ENCODE measurements at places on chromosomes 12 and 14.

DNA sequence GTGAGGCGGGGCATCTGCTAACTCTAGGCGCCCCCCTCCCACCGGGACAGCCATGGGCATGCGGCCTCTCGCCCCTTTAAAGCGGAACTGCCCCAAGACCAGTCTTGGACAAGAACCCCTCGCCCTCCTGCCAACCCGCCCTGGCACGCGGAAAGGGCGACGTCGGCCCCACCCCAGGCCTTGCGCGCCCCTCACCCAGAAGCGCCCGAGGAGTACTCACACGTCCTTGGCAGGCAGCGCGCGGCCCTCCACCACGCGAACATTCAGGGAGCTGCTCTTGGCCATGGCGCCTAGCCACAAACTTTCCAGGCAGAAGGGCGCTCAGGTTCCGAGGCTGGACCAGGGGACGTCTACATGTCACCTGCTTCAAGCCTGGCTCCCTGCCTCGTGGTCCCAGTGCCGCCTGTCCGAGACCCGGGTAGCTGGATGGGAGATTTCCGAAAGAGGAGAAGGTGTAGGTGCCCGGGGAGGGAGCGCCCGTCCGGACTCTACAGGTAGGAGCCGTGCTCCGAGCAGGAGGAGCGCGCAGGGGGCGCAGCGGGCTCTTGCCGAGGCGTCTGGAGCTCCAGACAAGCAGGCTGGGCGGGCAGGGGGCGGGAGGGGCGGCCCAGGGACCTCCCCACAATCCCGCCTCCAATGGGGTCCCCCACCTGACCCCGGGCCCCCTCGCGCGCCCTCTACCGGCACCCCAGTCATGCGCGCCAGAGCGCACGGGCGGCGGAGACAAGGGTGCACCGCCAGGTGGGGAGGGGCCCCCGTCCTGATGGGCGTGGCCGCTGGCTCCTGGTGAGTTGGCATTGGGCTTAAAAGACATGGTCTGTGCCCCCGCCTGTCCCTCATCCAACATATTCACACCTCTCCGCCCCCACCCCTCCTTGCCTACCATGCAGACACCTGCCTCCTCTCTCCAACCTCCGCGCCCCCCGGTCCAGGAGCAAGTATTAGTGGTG lies at the start of gene RASAL1:
RASAL1 (minus strand) TSS at position 584 of the 950 bp plus-strand sequence; CDS start at position 285, 299 bp downstream.
- no peaks in the 10 kb centered on the region for H3K36me3 ChIP-seq
- peak within 1 kb of the TSS; percentile 81 for H3K4me3 ChIP-seq
- peak; percentile 88 for DNase-seq
- H3K27me3 ChIP-seq = peaks cover 2% of the 10 kb centered on the region

- H3K27ac ChIP-seq = no peak overlapping the region
- no peak overlapping the region for H3K4me3 ChIP-seq
- DNase-seq = no peak
- no peaks in the 10 kb centered on the region for H3K27me3 ChIP-seq
- H3K4me1 ChIP-seq = no peaks in the 10 kb centered on the region
- no peaks in the 10 kb centered on the region for H3K36me3 ChIP-seq
Observed at GRCh38 chr14:45553981-45554380, 301.0 kb upstream of the MIS18BP1 start.

DNA sequence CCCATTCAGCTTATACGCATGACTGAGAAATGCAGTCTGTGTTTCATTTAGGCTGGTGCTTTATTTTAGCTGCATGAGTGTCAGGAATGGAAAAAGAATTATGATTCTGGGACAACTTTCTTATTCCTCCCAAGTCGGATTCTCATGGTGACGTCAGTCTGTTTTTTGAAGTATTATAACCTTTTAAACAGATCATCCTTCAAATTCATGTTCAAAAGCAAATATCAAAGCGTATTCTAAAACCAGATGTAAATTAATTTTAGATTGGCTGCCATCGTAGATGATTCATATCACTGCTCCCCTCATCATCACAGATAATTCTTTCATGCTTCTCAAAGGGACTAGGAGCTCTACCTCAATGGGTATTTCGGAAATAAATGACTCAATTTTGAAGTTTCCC lies 15.0 kb downstream of the FNTB start:
- peaks cover 12% of the 10 kb centered on the region for H3K4me1 ChIP-seq
- H3K4me3 ChIP-seq = no peak overlapping the region
- DNase-seq = no peak

DNA sequence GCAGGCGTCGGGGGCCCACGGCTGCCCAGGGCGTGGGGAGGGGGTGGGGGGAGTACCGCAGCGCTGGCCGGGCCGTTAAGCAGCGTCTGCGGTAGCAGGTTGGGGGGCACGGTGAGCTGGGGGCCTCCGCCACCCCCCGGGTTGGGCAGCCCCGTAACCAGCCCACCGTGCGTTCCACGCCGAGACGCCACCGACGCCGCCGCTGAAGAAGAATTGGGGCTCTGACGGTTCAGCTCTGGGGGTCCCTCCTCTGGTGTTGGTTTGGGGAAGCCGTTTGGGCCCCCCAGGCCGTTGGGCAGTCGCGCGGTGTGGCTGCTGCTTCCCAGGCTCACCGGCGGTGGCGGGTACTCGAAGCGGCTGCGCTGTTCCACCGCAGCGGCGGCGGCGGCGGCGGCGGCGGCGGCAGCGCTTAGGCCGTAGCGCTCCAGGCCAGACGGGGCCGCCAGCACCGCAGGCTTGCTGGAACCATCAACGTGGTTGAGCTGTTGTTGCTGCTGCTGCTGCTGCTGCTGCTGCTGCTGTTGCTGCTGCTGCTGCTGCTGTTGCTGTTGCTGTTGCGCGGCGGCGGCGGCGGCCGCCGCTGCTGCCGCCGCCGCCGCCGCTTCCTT lies 1.5 kb downstream of the IRF2BPL start:
- peaks cover 14% of the 10 kb centered on the region for H3K36me3 ChIP-seq
- peak overlapping the region; percentile 73 for H3K27ac ChIP-seq
- H3K4me3 ChIP-seq = peak overlapping the region; percentile 96
- DNase-seq = peak; percentile 74

- H3K4me1 ChIP-seq = peaks cover 6% of the 10 kb centered on the region
- H3K4me3 ChIP-seq = peak overlapping the region; percentile 31
- H3K36me3 ChIP-seq = peaks cover 1% of the 10 kb centered on the region
Observed at GRCh38 chr12:7162691-7163114, 26.8 kb upstream of the PEX5 start.

GRCh38 chr12:20044351-20044750 lies 324.0 kb upstream of the PDE3A start:
- H3K4me1 ChIP-seq = no peaks in the 10 kb centered on the region
- H3K4me3 ChIP-seq = no peak overlapping the region
- no peak overlapping the region for H3K27ac ChIP-seq
- no peaks in the 10 kb centered on the region for H3K36me3 ChIP-seq
- DNase-seq = no peak

DNA sequence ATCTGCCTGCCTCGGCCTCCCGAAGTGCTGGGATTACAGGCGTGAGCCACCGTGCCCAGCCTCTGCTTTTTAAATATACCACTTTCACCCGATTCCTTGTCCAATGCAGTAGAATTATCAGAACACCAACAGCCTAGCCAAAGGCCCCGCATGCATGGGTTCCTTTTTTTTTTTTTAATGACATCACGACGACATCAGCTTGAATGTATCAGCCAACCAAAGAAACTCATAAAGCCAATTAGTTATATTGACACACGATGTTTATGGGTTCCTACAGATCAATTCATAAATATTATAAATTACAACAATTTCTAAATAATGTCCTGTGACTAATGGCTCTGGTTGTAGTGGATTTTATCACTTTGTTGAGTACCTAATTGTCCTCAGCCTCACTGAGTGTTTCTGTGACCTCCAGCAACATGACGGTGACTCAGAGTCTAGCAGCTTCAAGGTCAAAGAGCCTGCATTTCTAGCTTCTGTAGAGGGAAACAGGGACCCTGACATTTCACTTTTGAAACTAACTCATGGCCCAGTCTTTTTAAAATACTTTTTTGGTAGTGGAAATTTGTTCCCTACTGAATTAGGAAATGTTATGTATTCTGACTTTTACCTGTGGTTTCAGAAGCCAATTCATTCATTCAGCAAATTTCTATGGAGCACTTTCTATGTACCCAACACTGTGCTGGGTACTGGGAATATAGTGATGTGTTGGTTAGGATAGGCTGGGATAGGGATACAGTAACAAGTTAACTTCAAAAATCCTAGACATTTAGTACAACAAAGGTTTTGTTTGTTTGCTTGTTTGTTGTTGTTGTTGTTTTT lies 144.1 kb downstream of the SUDS3 start:
- no peaks in the 10 kb centered on the region for H3K36me3 ChIP-seq
- no peaks in the 10 kb centered on the region for H3K4me1 ChIP-seq
- no peaks in the 10 kb centered on the region for H3K27me3 ChIP-seq
- no peak overlapping the region for H3K27ac ChIP-seq
- no peak for DNase-seq

GRCh38 chr12:110339184-110339952 lies 58.3 kb downstream of the ATP2A2 start:
- no peaks in the 10 kb centered on the region for H3K27me3 ChIP-seq
- peaks cover 30% of the 10 kb centered on the region for H3K36me3 ChIP-seq
- H3K4me3 ChIP-seq = no peak overlapping the region

DNA sequence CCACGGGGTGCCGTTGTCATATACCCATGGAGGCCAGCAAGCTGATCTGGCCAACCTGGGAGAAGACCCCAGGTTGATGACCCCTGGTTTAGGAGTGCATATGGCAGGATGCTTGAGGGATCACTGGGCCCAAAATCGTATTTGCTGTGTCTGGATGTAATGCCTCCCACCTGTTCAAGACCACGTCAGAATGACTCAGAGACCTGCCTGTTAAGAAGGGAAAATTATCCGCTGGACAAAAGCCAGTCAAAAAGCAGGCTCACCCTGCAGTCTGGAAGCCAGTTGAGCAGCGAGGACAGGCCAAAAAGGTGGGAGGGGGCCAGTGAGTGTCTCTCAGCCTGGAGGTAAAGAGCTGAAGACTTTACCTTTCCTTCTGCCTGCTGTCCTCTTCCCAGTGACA lies 449.2 kb downstream of the DPF3 start:
- DNase-seq = no peak
- H3K36me3 ChIP-seq = peaks cover 6% of the 10 kb centered on the region
- peak overlapping the region; percentile 79 for H3K4me3 ChIP-seq
- H3K27ac ChIP-seq = peak overlapping the region; percentile 90
- H3K4me1 ChIP-seq = peaks cover 74% of the 10 kb centered on the region
- H3K27me3 ChIP-seq = peaks cover 4% of the 10 kb centered on the region

- no peak for DNase-seq
- H3K27me3 ChIP-seq = no peaks in the 10 kb centered on the region
- no peaks in the 10 kb centered on the region for H3K36me3 ChIP-seq
- no peak overlapping the region for H3K27ac ChIP-seq
Observed at GRCh38 chr12:88445705-88446394, 134.4 kb downstream of the KITLG start.

DNA sequence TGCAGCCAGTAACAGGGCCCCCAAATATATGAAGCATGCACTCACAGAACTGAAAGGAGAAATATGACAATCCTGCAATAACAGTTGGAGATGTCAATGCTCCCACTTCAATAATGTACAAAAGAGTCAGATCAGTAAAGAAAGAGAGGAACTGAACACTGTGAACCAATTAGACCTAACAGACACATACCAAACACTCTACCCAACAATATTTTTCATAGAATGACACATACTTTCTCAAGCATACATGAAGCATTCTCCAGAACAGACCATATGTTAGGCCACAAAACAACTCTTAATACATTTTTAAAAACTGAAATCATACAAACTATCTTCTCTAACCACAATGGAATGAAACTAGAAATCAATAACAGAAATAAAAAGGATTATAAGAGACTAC lies 80.2 kb downstream of the ELK3 start:
- H3K4me3 ChIP-seq = no peak overlapping the region
- H3K36me3 ChIP-seq = peaks cover 52% of the 10 kb centered on the region
- no peaks in the 10 kb centered on the region for H3K27me3 ChIP-seq
- peaks cover 8% of the 10 kb centered on the region for H3K4me1 ChIP-seq

- H3K4me3 ChIP-seq = no peak overlapping the region
- no peaks in the 10 kb centered on the region for H3K4me1 ChIP-seq
- no peaks in the 10 kb centered on the region for H3K27me3 ChIP-seq
- H3K36me3 ChIP-seq = no peaks in the 10 kb centered on the region
Observed at GRCh38 chr12:20599757-20600156, 95.4 kb upstream of the SLCO1C1 start.

DNA sequence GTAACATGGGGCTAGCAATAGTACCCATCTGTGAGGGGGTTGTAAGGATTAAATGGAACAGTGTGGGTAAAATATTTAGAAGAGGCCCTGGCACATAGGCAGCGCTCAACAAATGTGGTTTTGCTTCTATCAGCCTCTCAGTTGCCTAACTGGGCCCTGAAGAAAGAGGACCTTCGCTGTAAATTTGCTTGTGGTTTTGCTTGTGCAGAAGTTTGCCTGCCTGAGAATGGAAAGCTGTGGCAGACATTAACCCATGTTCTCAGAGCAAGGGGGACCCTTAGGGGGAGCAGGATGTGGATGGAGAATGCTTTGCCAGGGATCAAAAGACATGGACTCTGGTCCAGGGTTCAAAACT lies 160.1 kb downstream of the BRMS1L start:
- no peak overlapping the region for H3K4me3 ChIP-seq
- DNase-seq = no peak
- H3K4me1 ChIP-seq = peaks cover 7% of the 10 kb centered on the region
- no peaks in the 10 kb centered on the region for H3K36me3 ChIP-seq
- no peak overlapping the region for H3K27ac ChIP-seq

- no peak for DNase-seq
- peaks cover 6% of the 10 kb centered on the region for H3K36me3 ChIP-seq
- peaks cover 19% of the 10 kb centered on the region for H3K4me1 ChIP-seq
- H3K27me3 ChIP-seq = peaks cover 3% of the 10 kb centered on the region
- H3K27ac ChIP-seq = no peak overlapping the region
Observed at GRCh38 chr12:3882896-3883564, 9.8 kb upstream of the PARP11 start.

- no peak for DNase-seq
- H3K4me1 ChIP-seq = peaks cover 2% of the 10 kb centered on the region
- no peak overlapping the region for H3K27ac ChIP-seq
- H3K36me3 ChIP-seq = peaks cover 41% of the 10 kb centered on the region
Observed at GRCh38 chr12:102033991-102034745, 27.6 kb downstream of the WASHC3 start.

DNA sequence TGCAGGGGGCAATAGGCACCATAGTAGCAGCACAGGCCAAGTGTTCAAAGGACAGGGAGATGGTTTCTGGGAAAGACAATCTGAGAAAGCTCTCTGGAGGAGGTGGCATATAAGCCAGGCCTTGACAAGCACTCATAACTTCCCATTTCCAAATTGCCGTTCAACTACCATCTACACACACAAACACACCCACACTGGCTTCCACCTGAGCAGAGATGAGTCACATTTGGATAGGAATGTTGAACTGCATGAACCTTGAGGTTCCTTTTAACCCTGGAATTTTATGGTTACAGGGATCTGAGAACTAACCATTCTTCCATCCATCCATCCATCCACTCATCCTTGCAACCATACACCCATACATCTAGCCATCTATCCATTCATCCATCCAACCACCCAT lies 86.6 kb downstream of the KSR2 start:
- peaks cover 14% of the 10 kb centered on the region for H3K27me3 ChIP-seq
- no peaks in the 10 kb centered on the region for H3K36me3 ChIP-seq
- H3K27ac ChIP-seq = no peak overlapping the region
- H3K4me3 ChIP-seq = no peak overlapping the region

GRCh38 chr14:68122651-68123050 lies 303.1 kb downstream of the RAD51B start:
- no peaks in the 10 kb centered on the region for H3K27me3 ChIP-seq
- DNase-seq = no peak
- H3K27ac ChIP-seq = no peak overlapping the region
- H3K36me3 ChIP-seq = peaks cover 5% of the 10 kb centered on the region
- no peaks in the 10 kb centered on the region for H3K4me1 ChIP-seq

Measured in activated naive CD8-positive, alpha-beta T cell treated with anti-CD3 and anti-CD28 coated beads, Interleukin-2, amount 10 ng/mL, durations not matched to agents 7 days and 5 days (primary cell).